8988T (cell line): ENCODE measurements at places on chromosomes 4 and X.

GRCh38 chrX:74420196-74421035, 877 bp upstream of the SLC16A2 start:
- peak; percentile 56 for DNase-seq

GRCh38 chr4:1240721-1241465, 8.0 kb downstream of the CTBP1 start:
- peak; percentile 24 for DNase-seq

GRCh38 chr4:87530229-87530628, 1.1 kb upstream of the SPARCL1 start:
- no peak for DNase-seq

DNA sequence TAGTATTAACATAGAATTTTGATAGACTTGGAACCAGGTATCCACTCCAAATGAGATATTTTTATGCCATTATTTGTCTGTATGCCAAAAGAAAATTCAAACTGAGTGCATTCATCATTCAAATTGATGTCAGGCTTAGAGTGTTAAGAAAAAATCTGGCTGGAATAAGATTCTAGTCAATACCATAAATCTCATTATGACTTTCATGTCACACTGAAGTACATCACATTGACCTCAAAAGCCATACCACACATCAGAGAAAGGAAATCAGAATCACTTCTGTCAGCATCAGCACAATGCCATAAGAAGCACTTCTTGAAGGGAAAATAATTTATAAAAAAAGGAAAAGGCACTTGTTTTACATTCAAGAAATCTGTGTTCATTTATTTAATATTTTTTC, 119.0 kb upstream of the BMP3 start:
- DNase-seq = no peak

- peak; percentile 26 for DNase-seq
Observed at GRCh38 chrX:51336584-51336983, 4.0 kb downstream of the NUDT10 start.

DNA sequence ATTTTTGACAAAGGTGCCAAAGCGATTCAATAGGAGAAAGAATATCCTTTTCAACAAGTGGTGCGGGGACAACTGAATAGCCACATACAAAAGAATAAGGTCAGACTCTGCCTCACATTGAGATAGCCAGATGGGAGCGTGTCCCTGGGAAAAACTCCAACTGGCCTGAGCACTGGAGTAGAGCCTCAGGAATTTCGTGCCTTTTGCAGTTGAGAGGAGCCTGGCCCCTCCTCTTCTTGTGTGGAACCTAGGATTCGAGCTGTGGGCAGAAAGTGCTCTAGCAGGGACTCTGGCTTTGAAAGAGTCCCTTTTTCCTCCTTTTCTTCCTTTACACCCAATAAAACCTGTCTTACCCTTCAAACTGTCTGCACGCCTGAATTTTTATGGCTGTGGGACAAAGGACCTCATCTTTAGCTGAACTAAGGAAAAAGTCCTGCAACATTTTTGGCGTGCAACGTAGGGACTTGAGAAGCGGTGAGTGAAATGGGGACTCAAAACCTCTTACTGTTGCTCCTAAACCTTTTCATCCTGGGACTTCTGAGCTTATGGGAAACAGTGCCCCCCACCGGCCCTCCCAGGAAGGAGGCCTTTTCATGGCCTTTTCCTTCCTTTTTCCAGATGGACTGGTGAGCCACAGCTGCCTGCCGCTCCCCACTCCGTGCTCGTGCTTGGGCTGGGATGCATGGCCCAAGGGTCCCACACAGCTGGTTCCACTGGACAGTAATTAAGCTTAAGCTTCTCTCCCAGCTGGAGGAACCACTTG, 68.6 kb downstream of the BMP15 start:
- no peak for DNase-seq

DNA sequence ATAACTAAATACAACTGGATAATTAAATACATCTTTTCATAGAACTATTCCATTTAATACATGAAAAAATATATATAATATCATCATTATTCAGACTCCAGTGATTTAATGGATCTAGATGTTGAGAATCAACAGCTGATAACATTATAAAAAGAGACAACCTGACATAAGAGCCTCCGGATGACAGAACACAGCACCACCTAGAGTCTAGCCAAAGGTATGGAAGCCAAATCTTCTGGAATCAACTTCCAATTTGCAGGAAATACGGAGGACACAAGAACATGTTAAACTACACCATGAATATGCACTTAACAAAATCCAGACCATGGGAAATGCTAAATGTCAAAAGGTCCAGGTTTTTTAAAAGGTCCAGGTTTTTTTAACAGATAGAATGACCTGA, 55.0 kb downstream of the LRBA start:
- no peak for DNase-seq

DNA sequence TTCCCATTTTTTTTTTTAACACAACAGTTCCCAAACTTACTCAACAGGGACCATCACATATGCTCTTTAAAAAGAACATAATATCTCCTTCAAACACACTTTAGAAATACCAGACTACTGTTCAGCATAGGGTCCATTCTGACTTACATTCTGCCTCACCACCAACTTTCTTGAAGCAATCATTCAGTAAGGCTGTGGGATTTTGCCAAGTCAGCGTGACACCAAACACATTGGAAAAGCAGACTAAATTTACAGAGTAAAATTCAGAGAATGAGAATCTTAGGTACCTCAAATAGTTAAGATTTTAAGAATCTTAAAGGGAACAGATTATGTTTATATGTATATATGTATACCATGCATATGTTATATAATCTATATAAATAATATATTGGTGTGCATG, 7.2 kb upstream of the PUDP start:
- no peak for DNase-seq

DNA sequence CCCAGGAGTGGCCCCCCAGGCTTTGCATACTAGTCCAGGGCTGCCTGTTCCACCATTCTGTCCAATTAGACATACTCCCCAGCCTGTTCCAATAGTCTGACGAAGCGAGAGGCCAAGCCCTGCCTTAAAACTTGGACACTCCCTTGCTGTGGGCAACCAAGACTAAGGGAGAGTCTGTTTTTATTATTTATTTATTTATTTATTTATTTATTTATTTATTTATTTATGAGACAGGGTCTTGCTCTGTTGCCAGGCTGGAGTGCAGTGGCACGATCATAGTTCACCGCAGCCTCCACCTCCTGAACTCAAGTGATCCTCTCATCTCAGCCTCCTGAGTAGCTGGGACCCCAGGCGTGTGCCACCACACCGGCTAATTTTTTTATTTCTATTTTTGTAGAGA, 6.6 kb downstream of the KIT start:
- DNase-seq = no peak

GRCh38 chr4:184734758-184735157, 862 bp upstream of the CENPU start:
- DNase-seq = no peak

GRCh38 chr4:119795986-119796578, 167.5 kb upstream of the PDE5A start:
- no peak for DNase-seq

GRCh38 chrX:79259073-79259689, 108.0 kb downstream of the ITM2A start:
- no peak for DNase-seq

GRCh38 chrX:27336466-27337091, 126.6 kb downstream of the PPP4R3C start:
- DNase-seq = no peak

DNA sequence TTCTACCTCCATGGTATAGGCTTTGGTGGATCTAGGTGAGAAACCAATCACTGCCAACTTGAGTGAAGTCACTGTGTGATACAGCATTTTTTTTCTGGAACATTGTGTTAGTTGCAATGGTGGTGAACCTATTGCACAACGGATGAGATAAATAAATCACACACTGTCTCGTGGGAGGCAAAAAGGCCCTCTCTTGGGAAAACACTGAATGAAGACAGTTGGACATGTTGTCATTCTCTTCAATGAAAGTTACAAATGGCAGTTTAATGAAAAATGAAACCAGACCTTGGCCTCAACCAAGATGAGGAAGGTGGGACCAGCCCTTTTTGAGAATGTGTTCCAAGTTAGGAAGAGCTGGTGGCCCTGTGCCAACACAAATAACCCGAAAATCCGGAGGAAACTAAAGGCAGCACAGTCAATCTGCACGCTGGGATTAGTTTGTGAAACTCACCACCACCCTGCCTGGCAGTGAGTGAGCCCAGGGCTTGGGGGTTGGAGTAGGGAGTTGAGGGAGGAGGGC, 5.4 kb upstream of the ADGRG2 start:
- no peak for DNase-seq

GRCh38 chr4:148740701-148741100, 298.5 kb upstream of the NR3C2 start:
- DNase-seq = no peak

DNA sequence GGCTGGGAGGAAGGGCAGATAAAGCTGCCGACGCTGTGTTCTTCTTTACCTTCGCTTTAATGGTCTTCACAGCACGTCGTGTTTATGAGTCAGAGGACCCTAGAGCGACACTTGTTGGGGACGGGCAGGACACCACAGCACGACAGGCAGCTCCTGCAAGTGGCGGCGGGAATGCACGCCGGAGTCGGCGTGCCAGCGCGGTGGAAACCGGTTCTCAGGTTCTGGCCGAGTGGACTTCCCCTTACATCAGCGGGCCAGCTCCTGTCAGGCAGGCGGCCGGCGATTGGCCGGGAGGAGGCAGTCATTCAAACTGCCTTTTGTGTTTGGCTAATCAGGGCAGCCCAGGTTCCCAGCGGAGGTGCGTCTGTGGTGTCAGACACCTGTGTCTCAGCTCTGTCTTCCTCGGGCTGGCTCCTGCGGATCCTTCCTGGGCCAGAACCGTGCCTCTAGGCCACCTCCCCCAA, 150.9 kb downstream of the SHROOM3 start:
- peak; percentile 46 for DNase-seq

DNA sequence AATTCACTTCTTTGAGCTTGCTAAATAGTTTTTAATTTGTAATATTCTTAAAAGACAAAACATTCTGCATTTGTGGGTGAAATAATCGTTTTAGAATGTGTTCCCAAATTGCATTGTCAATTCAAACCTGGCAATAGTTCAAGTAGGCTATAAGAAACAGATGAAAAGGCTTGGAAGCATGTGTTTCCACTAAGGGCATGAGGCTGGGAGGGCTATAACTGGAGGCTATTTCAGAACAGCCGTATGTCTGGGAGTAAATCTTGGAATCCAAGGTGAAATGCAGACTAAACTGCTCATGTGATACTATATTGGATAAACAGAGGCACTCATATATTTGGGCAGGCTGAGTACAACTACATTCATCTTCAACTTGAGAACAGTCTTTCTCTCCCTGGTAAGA, 117.4 kb upstream of the GRPR start:
- no peak for DNase-seq

GRCh38 chr4:180449395-180449956, 1793.7 kb upstream of the TENM3 start:
- peak; percentile 32 for DNase-seq

GRCh38 chr4:150395872-150396271, 186.1 kb upstream of the MAB21L2 start:
- no peak for DNase-seq

DNA sequence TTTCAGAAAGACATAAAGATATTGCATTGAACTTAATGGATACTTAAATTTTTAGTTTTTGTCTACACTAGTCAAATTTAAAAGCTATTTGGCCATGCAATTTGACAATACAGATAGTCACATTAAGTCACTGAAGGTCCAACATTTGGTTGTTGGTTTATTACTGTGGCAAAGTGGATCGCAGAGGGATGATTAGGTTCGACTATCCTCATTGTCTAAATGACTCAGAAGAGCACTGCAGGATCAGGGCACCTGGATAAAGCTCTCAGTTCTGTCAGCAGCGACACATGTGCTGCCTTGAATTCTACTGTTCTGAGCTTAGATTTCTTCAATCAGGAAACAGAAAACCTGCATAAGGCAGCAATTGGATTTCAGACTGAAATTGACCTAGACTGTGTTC, 130.7 kb downstream of the AMELX start:
- no peak for DNase-seq

DNA sequence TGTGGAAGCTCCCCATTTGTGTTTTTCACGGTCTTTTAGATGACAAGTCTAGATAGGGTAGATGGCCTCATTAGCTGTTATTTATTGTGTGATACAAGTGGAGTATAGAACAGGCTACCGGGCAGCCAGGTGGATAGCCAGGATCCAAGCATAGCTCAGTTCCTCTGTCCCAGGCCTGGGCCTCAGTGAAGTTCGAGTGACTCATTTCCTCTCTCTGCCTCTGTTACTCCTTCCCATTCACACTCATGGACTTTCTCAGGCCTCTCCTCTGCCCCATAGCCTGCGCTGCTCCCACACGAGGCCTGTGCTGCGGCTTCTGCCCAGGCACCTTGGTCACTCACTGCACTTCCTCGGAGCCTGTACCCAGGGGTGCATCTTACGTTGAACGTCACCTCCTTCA, 54.5 kb downstream of the TENM3 start:
- peak; percentile 33 for DNase-seq

DNA sequence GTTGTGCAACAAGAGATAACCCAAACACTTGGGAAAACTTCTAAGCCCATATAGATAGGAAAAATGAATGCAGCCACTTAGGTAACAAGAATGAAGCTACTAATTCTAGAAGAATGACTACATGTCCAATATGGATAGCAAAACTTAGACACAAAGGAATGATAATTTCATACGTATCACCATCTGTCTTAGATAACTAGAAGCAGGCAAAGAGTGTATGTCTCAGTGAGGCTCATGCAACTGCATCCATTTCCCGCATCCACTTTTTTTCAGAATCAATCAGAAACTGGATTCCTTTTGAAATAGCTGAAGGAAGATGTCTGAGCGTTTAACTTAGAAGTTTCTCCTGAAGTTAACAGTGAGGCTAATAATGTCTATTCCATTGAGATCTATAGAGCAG, 408.7 kb upstream of the PITX2 start:
- DNase-seq = no peak

- no peak for DNase-seq
Observed at GRCh38 chr4:138693526-138693925, 322.1 kb upstream of the NOCT start.

DNA sequence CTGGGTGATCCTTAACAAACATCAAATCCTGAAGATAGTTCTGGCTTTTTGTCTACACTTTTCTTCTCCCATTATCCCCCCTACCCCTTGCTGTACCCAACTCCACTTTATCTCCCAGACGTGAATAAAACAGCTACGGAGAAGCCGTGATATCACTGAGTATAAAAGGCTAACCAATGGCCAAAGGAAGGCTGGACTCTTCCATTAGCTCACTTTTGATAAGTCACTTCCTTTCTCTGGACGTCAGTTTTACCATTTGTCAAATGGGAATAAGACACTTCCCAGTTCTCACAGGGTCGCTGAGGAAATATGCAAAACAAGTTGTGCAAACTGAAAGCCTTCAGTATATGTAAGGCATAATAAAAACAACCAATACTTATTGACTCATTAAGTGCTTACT, 38.6 kb upstream of the EDA2R start:
- no peak for DNase-seq

DNA sequence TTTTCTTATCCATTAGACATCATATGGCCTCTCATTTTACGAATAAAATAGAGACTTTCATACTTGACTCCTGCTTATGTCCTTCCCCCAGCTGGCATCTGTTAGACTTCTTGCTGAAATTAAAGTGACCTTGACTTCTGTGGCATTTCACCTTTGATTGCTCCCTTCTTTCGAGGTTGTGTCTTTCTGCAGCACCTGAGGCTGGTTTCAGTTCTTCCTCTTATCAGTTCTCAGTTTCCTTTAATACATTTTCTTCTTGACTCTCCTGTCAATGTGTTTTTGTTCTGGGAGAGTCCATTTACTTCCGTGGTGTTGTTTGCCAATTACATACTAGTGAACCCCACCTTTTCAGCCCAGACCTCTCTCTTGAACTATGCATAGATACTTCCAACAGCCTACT, 81.6 kb downstream of the RBPJ start:
- DNase-seq = no peak
